Astrocyte (in vitro differentiated cells and primary cell): ENCODE measurements at places on chromosomes 5 and 9. TPM values are rescaled to one million over a fixed set of nuclear protein-coding genes. Genes with fewer than 3 reads are reported as not detected.

Gene SURF1
- total RNA-seq = 35.7 and 35.9 TPM in 2 replicates

GRCh38 chr5:168850683-168851082, 271.5 kb upstream of the PANK3 start:
- no peak for DNase-seq

- DNase-seq = peak; percentile 16
Measured at GRCh38 chr5:181120306-181120705, 10.7 kb downstream of the OR2V1 start.

DNA sequence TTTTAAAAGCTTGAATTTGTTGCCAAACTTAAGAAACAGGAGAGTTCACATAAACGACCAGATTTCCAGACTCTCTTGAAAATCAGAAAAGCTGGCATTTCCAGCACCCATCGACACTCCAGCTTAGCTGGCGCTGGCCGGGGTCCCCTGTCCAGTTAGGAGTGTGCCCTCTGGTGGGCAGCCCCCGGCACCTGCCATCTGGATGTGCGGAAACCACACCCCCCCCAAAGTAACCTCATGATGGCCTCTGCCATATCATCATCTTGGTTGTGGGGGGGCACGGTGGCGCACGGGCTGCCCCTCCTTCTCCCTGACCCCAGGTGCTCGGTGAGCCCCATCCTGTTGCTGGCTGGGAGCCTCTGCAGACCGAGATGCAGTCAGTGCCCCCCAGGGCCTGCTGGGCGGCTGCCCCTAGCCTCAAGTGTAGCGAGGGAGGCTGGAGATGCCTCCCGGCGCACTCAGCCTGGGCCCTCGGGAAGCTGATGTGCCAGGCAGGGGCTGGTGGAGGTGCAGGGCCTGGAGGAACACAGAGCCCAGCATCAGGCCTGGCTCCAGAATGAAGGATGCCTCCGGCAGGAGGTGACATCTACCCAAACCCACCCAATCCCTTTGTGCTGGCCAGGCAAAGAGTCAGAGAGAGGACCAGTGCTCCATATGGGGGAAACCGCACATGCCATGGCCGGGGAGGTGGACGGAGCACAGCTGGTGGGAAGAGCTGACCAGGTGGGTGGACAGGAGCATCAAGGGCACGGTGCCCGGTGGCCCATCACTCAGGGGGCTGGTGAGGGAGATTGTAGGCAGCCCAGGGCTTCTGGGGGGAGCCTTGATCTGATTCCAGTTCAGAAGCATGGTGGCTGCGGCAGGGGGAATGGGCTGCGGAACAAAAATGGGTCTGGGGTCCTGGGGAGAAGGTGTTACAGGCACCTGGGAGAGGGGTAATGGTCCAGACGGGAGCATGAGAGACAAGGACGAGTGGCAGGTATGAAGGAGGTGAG, 70.6 kb downstream of the ADAMTS2 start:
- no peak for DNase-seq

- DNase-seq = no peak
Measured at GRCh38 chr5:68332556-68332955, 117.0 kb downstream of the PIK3R1 start.

- no peak for DNase-seq
Measured at GRCh38 chr5:157616785-157617184, 35.5 kb downstream of the SOX30 start.

- DNase-seq = peak; percentile 15
Measured at GRCh38 chr9:97695995-97696802, 941 bp downstream of the XPA start.

DNA sequence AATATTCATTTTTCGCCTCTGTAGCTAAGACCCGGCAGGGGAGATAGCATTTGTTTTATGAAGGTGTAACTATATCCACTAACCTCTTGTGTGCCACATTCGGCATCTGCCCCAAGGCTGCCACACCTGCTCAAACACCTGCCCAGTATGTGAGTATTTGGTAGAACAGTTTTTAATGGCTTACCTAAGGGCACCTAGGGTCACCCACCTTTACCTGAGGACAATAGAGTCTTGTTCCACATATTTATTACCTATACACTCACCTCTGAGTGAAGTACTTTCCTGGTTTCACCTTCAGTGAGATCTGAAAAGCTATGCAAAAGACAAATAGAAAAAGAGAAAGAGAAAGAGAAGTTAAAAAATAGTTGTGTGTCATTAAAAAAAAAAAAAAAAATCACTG, 68.0 kb upstream of the PIP5K1B start:
- DNase-seq = no peak
